RWPE2 (cell line): ENCODE measurements at places on chromosomes 4 and X.

GRCh38 chr4:113888006-113888405, 91.4 kb downstream of the ARSJ start:
- DNase-seq = no peak

DNA sequence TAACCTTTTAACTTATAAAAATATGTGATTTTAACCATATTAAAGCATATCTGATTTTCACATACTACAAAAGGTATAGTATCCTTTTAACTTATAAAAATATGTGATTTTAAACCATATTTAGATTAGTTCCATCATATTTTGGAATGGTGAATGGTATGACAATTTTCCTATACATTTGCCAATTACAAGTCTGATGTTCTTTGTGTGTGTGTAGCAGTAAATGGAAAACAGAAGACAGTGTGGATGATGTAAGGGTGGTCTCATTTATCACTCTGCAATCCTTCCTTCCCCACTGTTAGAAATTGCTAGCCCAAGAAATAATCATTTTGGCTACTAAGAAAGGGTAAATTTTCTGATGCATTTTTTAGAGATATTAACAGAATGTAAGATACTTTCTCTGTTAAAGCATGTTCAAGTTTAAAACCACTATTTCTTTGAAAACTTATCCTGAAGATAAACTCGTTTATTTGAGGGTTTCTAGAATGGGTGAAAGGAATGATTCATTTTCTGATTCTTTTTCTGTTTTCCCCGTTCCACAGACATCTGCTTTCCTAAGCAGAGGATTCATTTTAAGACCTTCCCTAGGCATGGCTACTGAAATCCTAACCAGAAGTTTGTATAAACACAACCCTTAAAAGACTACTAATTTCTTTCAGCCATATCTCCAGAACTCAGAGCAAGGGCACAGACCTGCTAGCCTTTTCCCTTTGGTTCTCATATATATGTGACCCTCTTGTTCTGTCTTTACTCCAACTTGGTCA, 21.0 kb downstream of the NUDT6 start:
- no peak for DNase-seq

- DNase-seq = no peak
Observed at GRCh38 chr4:6154875-6155274, 45.5 kb downstream of the JAKMIP1 start.

GRCh38 chr4:158189422-158189821, 16.6 kb upstream of the GASK1B start:
- DNase-seq = no peak

GRCh38 chr4:41865306-41865980, 69.8 kb upstream of the TMEM33 start:
- DNase-seq = no peak

DNA sequence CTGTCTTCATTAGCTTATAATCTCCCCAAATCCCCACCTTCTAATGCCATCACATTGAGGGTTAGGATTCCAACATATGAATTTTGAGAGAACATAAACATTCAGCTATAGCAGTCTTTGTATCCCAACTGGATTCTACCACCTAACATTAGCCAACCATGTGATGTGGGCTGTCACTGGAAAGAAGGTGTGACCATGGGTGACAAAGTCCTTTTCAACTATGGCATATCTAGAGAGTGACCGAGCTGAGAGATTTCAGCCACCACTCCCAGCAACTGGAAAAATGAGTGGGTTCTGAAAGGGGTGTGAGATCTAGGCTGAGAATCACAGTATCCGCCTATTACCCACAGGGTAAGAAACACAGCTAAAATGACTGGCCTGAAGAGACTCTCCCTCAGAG, 22.1 kb downstream of the GABRB1 start:
- no peak for DNase-seq

- no peak for DNase-seq
Observed at GRCh38 chr4:122119739-122120138, 32.4 kb upstream of the BLTP1 start.

DNA sequence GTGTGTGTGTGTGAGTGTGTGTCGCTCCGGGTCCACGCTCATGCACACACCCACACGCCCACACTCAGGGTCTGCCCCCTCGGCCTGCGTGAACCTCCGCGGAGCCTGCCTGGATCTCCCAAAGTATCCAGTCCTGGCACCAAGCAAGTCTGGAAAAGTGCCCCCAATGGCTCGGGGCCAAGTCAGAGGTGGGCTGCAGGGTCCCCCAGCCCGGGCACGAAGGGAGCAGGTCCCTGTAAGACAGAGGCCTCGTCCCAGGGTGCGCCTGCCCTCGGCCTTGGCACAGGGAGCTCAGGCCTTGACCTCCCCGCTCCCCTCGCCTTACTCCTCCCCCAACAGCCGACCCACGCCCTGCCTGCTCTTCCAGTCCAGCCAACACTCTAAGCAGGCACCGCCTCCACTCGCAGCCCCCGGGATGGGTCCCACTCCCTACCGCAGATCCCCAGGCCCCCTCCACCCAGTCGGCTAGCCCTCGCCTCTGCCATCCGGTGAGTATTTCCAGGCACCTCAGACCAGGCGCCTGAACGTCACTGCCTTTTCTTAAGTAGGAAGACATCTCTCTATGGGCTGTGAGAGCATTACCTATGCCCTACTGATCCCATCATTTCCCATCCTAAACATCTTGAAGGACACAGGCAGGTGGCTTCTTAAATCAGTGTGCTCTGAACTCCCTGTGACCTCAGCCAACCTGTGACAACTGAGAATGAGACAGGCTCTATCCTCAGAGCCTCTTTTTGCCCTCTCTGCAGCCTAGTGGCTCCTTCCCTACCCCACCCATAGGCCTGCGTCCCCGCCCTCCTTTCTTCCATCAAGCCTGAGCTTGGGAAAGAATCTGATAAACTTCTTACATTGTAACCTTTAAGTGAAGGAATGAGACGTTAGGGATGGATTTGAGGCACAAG, 704 bp downstream of the FAM114A1 start:
- DNase-seq = peak; percentile 62

- DNase-seq = peak; percentile 36
Observed at GRCh38 chrX:80808881-80809411, 731 bp downstream of the BRWD3 start.

- DNase-seq = no peak
Observed at GRCh38 chr4:53960843-53961242, 103.6 kb downstream of the CHIC2 start.

GRCh38 chr4:13056630-13057189, 427.4 kb downstream of the RAB28 start:
- no peak for DNase-seq

DNA sequence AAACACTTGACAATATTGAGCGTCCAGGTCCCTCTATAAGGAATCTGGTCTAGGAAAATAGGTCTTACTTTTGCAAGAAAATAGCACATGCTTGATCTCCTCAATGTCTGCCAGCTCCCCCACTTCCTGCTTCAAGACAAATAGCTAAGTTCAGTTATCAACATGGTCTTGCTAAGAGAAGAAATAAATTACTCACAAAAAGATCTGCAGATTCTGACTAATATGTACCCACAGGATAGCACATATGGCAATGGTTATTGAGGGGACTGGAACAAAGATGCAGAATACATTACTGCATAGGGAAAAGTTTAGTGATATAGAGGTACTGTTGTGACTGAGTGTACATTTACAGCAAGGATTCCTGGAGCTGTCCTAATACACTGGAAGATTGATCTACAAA, 457.5 kb upstream of the GRID2 start:
- no peak for DNase-seq
